ENCODE measurements at places on chromosomes 1 and 21. TPM values are rescaled to one million over a fixed set of nuclear protein-coding genes. Genes with fewer than 3 reads are reported as not detected.

DNA sequence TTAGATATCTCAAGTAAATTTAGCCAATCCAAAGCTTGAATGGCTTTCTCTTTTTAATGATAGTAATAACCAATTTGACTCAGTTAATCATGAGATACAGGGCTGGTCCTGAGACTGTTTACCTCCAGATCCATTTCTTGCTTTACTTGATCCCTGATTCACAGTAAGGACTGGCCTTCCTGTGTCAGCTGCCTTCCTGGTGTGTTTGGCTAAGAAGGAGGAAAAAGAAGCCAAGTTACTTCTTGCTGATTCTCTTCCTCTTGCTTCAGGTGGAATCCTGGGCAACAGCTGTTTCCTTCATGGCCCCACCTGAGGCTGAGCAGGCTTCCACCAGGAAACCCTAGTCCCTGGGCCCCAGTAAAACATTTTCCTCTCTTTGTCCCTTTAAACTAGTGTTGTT, 14.6 kb upstream of the RC3H1 start:
- no peaks in the 10 kb centered on the region for H3K4me1 ChIP-seq
- H3K4me3 ChIP-seq = no peak overlapping the region
- DNase-seq = no peak

DNA sequence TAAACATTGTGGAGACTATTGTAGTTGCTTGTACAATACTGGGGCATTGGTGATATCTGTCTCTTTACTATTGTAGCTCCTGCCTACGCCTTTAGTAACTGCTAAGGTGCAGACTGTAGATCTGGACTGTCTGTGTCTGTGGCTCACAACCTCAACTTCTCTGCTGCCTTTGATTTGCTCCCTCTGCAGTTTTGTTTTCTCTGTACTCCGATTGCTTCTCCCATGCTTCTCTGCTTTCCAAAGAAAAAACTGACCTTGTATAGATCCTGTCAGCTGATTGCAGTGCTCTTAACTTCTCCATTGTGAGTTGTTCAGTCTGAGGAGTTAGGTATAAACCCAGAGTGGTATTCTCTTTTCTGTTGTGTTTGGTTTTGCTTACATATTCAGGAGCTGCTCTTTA, 15.3 kb downstream of the MAGI3 start:
- H3K4me1 ChIP-seq = peaks cover 6% of the 10 kb centered on the region
- no peak for DNase-seq
- H3K27me3 ChIP-seq = no peaks in the 10 kb centered on the region
- H3K27ac ChIP-seq = no peak overlapping the region
- no peak overlapping the region for H3K4me3 ChIP-seq
- no peaks in the 10 kb centered on the region for H3K36me3 ChIP-seq

ADAM30 gene
- total RNA-seq = not detected

DMRTA2 gene
- not detected for total RNA-seq
